ENCODE measurements at places on chromosomes 7 and 10. TPM values are rescaled to one million over a fixed set of nuclear protein-coding genes. Genes with fewer than 3 reads are reported as not detected.
A peak's percentile ranks its signal among the peaks of the same experiment; 100 is the strongest.

- no peak for DNase-seq
Observed at GRCh38 chr10:127024685-127025435, 119.6 kb downstream of the DOCK1 start.

- DNase-seq, result no peak
Observed at GRCh38 chr7:55072251-55072650, 53.4 kb downstream of the EGFR start.

- DNase-seq, result no peak
Observed at GRCh38 chr10:17410907-17411306, 43.5 kb downstream of the ST8SIA6 start.

- DNase-seq, result no peak
Observed at GRCh38 chr7:38283107-38283506, 9.7 kb upstream of the TARP start.

DNA sequence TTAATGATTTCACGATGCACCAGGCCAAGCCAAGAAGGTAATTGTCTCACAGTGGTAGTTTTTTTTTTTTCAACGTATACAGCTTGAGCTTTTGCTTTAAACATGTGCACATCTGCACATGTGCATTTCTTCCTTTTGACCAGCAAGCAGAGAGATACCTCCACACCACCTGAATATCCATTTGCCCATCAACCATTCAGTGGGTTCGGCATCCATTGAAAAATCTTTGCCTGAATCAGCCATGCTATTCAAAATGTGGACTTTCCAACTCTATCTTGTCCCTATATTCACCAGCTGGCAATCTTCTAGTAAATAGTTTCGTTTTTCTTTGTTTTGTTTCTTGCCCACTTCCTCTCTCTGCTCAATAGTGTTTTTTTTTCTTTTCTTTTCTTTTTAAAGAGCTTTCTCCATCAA, 7.7 kb upstream of the TRA2A start:
- DNase-seq, result peak; percentile 40

- DNase-seq, result no peak
Observed at GRCh38 chr7:100220586-100221230, 959 bp downstream of the PVRIG start.

DNA sequence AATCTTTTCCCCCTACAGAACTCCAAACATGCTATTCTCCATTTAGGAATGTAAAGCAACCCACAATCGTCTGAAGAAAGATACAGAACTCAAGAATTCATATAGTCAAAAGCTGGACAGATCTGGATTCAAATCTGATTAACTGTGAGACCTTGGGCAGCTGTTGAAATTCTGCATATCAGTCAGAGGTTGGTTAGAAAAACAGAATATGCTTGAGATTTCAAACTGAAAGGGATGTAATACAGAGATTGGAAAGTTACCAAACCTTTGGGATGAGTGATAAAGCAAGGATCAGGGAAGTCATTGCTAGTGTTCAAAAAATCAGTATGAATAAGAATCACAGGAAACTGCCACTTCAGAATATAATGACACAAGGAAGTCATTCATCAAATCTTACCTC, 406.6 kb downstream of the HTR7 start:
- DNase-seq, result no peak

DNA sequence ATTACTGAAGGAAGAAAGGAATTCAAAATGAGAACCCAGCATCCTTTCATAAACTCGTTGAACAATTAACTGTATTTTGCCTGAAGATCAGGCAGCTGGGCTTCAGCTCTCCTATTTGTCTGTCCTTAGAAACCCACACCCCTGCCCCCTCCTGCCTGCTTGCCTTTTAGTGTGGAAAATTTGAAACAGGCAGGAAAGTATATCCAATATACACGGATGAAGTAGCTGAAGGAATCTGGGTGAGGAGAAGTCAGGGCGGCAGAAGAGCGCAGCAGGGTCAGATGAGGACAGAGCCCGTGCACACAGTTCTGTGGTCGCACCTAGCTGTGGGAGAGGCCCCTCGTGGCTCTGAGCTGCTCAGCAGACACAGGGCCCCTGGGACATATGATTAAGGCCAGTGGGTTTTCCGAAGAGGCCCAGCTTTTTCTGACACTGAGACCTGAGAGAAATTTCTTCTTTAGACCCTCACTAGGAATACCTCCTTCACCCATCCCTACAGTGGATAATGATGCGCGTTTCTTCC, 87.9 kb downstream of the ACTR3B start:
- DNase-seq, result no peak

GRCh38 chr7:131321656-131322055, 6.0 kb upstream of the MKLN1 start:
- DNase-seq, result no peak

GRCh38 chr10:97854743-97855142, 5.1 kb downstream of the GOLGA7B start:
- no peak for DNase-seq

GRCh38 chr7:55475855-55476803, 96.2 kb downstream of the VOPP1 start:
- no peak for DNase-seq

- no peak for DNase-seq
Observed at GRCh38 chr7:30894866-30895605, 16.6 kb upstream of the AQP1 start.

DNA sequence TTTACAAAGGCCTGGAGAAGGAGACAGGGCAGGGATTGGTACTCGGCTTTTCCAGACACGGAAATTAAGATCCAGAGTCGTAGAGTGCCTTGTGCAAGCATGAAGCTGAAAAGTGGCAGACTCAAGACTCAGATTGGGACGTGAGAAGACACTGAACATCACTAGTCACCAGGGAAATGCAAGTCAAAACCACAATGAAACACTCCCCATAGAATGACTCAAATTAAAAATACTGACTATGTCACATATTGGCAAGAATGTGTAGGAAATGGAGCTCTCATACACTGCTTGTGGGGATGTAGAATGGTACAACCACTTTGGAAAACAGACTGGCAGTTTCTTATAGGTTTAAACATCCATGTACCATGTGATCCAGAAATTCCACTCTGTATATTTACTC, 472.0 kb downstream of the RPS24 start:
- no peak for DNase-seq

DNA sequence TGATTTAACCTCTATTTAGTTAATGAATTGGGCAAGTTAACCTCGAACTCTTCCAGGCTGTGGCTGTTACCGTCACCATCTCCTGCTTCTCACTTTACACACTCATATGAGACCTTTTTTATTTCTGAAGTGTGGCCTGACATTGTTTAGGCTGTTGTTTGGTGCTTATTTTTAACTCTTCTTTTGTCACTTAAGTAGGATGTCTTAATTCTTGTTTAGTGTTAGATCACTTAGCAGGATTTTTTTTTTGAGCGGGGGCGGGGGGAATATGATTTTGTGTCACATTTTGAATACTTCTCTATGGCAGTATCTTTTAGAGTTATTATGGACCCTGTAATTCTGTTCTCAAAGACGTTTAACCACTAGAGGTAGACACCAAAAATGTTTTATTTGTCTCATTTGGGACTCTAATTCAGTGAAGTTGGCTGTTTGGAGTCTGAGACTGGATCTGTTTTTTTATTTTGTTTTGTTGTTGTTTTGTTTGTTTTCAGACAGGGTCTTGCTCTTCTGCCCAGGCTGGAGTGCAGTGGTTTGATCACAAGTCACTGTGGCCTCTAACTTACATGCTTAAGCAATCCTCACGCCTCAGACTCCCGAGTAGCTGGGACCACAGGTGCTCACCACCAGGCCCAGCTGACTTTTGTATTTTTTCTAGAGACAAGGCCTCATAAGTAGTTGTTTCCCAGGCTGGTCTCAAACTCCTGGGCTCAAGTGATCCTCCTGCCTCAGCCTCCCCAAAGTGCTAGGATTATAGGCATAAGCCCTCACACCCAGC, 73.5 kb downstream of the CUX1 start:
- no peak for DNase-seq

GRCh38 chr7:92851732-92852131, 15.4 kb upstream of the CDK6 start:
- DNase-seq, result no peak

DNA sequence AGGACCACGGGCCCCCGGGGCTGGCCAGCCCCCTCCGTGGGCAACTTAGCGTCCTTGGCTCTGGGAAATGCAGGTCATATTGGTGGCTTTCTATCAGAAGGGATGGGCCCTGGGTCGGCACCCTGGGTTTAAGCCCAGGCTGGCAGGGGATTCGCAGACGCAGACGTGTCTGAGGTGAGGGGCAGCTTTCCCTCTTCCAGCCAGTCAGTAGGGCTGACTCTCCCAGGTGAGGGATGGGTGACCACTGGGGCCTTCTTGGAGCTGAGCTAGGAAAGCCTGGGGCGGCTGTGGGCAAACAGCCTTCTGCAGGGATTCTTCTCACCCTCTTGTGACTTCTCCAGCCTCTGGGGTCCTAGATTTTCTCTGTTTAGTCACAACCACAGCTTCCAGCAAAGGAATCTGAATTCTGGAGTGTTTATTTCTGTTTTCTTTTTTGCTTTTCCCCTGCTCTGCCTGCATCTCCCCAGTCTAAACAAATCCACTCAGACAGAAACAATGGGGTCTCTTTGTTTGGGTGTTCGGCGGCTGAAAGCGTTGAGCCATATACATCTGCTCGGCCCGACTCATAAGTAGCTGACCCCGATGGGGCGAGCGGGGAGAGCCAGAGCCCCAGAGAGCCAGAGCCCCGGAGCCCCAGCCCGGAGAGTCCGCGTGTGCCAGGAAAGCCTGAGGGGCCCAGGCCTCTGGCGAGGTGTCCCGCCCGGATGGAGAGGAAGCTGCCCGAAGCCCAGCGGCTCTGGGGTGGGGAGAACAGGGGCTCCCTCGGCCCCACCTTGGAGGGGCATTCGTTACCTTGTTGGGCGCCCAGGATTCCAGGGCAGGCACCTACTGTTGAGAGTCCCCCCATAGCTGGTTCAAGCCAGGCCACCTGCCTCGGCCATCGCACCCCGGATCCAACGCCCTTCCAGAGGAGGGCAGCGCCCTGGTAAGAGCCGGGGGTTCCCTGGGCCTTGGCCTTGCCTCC, 2.0 kb downstream of the MNX1 start:
- DNase-seq, result peak; percentile 15

GRCh38 chr10:47024399-47025252, 113.4 kb downstream of the PTPN20 start:
- peak; percentile 72 for DNase-seq

- no peak for DNase-seq
Observed at GRCh38 chr10:62893036-62893435, 76.9 kb upstream of the EGR2 start.

- DNase-seq, result no peak
Observed at GRCh38 chr10:70359017-70359550, 23.3 kb downstream of the LRRC20 start.

GRCh38 chr10:99484626-99485581, 47.8 kb upstream of the NKX2-3 start:
- no peak for DNase-seq

DNA sequence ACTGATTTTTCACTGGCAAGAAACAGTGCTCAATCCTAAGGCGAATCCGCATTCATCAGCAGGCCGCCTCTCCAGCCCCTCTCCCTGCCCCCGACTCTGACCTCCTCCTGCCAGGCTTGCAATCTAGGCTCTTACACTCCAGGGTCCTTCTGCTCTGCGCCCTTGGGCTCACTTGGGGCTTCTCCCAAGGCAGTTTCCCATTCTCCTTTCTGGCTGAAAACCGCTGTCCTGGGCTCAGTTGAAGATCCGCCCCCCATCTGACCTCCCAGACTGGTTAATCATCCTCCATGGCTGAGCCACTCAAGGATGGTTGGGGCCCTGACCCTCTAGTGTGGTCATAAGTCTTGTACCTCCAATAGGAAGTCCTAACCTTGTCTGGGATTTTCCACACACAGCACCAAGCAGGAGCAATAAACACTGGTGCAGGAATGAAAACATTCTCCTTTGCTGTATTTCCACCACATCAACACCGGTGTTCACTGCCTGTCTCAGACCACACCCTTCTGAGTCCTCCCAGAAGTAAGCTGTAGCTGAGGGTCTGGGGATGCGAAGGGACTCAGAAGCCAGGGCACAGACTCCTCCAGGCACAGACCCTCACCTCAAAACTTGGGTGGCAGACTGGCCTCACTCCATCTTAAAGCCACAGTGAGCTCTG, 42.4 kb downstream of the TNS3 start:
- DNase-seq, result no peak

DNA sequence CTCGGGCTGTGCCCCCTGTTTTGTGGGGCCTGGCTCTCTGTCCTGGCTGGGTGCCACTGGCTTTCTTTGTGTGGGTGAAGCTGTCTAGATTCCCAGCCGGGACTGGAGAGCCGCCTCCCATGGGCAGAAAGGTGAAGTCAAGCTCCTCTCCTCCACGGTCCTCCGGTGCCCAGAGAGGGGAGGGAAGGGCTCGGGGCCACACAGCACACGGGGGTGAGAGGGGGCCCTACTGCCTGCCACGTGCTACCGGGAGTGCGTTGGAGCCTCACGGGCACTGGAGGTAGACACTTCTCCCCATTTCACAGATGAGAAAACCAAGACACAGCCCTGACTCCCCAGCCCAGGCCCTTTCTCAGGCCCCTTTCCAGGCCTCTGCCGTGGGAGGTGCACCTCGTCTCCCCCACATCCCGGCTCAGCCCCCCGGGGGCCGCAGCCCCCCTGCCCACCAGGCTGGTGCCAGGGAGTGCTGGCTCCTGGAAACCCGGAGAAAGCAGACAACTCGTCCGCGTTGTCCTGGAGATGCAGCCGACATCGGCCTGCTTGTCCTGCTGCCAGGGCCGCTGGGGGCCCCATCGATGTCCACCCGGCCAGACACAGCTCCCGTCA, 55.8 kb downstream of the UNCX start:
- no peak for DNase-seq

Gene ASAH2
- total RNA-seq, result 1.9 TPM

Gene NSUN5
- total RNA-seq, result 68.8 TPM

Gene ST7
- 4.6 TPM for total RNA-seq

Gene TMEM229A
- total RNA-seq, result not detected

Gene CFAP70
- total RNA-seq, result 2.9 TPM

Gene SPDYE9
- total RNA-seq, result not detected

Gene HOXA9
- not detected for total RNA-seq

Gene TMEM140
- total RNA-seq, result 84.9 TPM

Gene FRMPD2
- total RNA-seq, result not detected

Gene CTNNA3
- not detected for total RNA-seq
